ENCODE measurements at places on chromosomes 13 and 19.

- no peak for DNase-seq
These were observed 124.7 kb downstream of the PCCA start for GRCh38 chr13:100213576-100213975.

- no peak for DNase-seq
These were observed 222.8 kb downstream of the RBM26 start for GRCh38 chr13:79183231-79183630.

GRCh38 chr13:49693191-49693733, 2.0 kb upstream of the EBPL start:
- DNase-seq, result no peak

GRCh38 chr13:104416973-104417372, 1350.8 kb upstream of the SLC10A2 start:
- no peak for DNase-seq

- peak; percentile 98 for DNase-seq
These were observed at the start of gene ZNF420 for GRCh38 chr19:37077934-37078716. TSS of gene ZNF420 (plus strand) at chr19:37078433. CDS start at chr19:37089119, 10,686 bp downstream.

DNA sequence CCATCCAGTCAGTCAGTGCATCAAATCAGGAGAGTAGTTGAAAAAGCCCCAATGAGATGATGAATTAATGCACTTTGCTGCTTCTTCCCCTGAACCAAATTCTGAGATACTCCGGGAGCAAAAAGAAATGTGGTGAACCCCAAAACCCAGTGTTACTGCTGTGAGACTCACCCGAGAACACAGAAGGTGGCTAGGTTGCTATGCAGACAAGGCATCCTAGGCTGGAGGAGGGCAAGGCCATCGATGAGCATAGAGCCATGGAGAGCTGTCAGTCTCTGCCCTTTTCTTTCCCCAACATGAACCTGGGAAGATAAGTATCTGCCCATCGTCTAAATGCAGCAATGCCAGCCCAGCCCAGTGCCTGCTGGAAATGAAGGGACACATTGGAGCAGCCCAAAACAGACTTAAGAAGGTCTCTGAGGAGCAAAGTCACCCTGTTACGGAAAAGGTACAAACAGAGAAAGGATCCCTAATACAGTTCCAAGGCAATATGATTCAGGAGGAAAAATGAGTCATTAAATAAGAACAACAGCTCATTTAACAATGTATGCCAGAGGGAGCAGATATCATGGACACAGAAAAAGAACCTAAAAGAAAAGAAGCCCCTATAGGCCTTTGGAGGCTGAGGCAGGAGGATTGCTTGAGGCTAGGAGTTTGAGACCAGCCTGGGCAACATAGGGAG, 272.0 kb downstream of the FOXO1 start:
- DNase-seq, result no peak

GRCh38 chr13:67087527-67087926, 142.6 kb downstream of the PCDH9 start:
- no peak for DNase-seq
